Ammon's horn (tissue), 1 donor: ENCODE measurements at places on chromosomes 12 and 14.

DNA sequence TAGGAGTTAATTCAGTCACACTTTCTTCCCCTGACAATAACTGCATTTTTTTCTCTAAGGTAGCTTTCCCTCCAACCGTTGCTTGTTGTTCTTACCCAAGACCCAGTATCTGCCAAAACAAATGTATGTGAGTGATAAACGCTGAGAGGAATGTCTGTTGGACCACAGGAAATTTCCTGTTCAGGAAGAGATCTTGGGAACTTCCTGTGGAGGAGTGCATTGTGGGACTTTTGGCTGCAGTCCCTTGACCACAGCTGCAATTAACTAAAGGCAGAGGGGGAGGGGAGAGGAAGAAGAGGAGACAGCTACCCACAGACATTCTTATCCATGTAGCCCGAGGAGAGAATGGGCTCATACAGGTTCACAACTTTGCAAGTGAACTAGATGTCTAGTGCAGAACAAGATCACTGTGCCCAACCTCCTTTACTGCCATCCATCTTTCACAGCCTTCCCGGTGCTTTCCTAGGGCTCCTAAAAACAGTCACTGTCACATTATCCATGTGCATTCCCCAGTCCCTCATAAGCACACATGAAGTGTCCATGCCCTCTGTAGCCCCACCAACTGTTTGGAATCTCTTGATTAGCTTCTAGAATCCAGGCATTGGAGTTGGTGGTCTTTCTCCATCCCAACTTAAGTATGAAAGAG, 149.5 kb downstream of the ETV6 start:
- no peak for DNase-seq

DNA sequence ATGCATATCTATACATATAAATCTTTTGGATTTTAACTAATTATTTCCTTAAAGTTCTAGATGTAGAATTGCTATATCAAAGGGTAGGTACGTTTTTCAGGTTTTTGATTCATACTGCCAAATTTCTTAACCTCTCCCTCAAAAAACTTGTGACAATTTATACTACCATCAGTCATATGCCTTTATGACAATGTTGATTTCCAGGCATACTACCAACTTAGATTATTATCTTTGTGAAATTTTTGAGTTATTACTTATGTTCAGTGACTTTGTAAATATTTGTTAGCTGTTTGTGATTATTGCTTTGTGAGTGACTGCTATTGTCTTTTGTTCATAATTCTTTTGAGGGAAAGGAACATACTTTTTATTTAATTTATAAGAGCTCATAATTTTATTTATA, 107.0 kb downstream of the SLC38A6 start:
- DNase-seq: no peak

DNA sequence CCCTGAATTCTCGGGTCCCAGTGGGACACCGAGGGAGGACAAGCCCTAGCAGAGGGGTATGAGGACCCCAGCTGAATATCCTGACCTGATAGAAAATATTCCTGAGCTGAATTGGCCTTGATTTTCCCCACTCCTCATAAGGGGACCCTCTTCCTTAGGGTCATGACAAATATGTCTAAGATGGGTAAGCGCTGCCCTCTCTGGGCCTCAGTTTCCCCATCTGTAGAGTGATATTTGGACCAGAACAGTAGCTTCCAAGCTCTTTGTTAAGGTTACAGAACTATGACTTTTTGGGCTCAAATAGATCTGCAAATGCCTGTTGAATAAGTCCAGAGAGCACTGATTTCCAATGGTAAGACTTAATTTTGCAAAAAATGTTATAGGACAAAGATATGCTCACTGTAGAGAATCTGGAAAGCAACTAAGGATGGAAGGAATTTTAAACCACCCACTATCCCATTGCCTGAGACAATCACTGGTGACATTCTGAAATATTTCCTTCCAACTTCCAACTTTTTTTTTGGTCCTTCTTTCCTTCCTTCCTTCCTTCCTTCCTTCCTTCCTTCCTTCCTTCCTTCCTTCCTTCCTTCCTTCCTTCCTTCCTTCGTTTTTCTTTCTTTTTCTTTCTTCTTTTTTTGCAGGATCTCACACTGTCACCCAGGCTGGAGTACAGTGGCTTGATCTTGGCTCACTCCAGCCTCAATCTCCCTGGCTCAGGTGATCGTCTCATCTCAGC, 32.0 kb downstream of the MYL2 start:
- no peak for DNase-seq

DNA sequence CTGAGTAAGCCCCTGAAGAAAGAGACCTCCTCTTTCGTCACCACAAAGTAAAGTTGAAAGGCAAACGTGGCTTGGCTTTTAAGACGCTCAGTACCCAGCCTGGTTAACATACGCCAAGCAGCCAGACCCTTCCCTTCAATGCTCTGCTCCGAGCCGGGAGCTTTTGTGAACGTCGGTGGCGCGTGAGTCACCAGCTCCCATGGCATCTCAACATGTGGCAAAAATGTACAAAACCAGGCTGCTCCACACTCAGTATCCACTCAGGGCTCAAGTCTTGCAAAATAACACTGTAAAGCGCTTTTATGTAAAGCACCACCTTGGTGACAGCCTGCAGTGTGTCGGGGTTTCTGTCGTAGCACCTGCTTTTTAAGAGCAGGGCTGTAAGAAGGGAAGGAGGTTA, 89.0 kb downstream of the SETD3 start:
- DNase-seq: no peak

GRCh38 chr12:81520064-81520945, 238.8 kb downstream of the PPFIA2 start:
- no peak for DNase-seq

DNA sequence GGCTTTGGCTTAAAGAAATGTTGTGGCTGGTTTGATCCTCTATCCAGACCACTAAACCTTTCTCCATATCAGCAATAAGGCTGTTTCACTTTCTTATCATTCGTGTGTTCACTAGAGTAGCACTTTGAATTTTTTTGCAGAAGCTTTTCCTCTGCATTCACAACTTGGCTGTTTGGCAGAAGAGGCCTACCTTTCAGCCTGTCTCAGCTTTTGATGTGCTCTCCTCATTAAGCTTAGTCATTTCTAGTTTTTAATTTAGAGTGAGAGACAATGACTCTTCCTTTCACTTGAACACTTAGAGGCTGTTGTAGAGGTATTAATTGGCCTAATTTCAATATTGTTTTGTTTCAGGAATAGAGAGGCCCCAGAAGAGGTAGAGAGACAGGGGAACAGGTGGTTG, 13.8 kb downstream of the KCNMB4 start:
- DNase-seq: no peak

DNA sequence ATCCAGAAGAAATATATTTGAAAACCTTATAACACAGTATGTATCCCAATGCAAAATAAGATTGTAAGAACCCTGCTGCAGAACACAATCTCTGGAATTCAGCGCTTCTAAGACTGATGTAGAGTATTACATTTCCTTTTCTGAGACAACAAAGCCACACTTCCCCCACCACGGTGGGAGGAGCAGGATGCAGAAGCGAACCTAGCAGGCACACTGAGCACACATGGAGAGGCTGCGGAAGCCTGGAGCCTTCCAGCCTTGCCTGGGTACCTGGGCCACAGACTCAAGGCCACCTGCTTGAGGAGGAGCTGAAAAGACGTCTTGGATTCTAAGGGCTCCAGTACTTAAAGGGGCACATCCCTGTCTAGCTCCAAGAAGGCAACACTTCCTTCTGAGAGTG, 46.4 kb downstream of the TCHP start:
- DNase-seq: peak; percentile 59

- DNase-seq: no peak
Measured at GRCh38 chr12:45296046-45296586, 80.2 kb downstream of the ANO6 start.

DNA sequence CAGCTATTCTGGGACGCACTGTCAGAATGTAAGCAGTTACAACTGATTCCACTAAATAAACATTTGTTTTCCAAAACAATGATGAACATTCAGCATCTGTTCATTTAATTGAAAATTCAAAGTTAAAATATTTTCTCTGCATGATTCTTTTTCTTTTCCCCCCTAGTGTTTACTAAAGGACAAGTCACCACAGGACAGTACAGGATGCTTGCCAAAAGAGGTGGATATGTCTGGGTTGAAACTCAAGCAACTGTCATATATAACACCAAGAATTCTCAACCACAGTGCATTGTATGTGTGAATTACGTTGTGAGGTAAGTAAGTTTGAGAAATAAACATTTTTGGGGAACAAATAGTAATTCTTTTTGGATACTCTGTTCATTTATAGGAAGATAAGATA, 28.2 kb upstream of the SNAPC1 start:
- no peak for DNase-seq

GRCh38 chr14:20830831-20831230, 28.2 kb upstream of the RNASE1 start:
- no peak for DNase-seq

DNA sequence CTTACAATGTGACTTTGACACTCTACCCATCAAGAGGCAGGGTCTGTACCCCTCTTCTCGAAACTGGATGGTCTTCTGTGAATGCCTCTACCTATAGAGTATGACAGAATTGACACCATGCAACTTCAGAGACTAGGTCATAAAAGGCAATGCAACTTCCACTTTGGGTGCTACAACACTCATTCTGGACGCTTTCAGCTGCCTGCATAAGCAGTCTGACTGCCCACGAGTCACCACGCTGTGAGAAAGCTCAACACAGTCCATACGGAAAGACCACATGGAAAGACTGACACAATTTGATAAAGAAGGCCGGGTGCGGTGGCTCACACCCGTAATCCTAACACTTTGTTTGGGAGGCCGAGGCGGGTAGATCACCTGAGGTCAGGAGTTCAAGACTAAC, 14.9 kb downstream of the SLC7A7 start:
- no peak for DNase-seq

DNA sequence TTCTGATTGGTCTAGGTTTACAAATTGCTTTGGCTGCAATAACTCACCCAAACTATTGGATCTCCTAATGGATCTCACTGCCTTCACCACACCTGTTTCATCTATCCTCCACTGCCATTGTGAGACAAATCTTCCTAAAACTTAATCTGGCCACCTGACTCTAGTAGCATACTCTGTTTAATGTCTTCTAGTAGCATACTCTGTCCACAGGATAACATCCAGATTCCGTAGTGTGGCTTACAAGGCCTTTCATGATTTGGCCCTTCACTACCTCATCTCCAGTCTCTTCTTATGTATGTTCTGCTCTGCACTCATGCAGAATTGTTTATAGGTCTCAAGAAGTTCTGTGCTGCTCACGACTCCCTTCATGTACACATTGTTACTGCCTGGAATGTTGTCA, 10.0 kb downstream of the HSD17B6 start:
- no peak for DNase-seq

GRCh38 chr14:85686908-85687307, 157.0 kb downstream of the FLRT2 start:
- no peak for DNase-seq

- no peak for DNase-seq
Measured at GRCh38 chr14:72632727-72633126, 261.2 kb downstream of the DPF3 start.

DNA sequence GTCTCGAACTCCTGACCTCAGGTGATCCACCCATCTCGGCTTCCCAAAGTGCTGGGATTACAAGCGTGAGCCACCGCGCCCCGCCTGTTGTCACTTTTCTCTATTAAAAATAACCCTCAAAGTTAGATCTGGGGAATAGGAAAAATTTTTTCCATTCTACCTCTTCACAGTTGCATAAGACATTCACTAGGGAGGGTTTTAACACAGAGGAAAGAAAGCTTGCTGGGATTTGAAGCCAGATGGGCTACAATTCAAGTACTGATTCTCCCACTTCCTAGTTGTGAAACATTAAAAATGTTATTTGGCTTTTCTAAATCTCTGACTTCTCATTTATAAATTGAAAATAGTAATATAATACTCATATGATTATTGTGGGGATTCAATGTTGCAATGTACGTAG, 23.3 kb upstream of the SLC15A5 start:
- DNase-seq: peak; percentile 18

GRCh38 chr12:70812136-70812535, 108.4 kb downstream of the PTPRR start:
- no peak for DNase-seq

- DNase-seq: no peak
Measured at GRCh38 chr12:71556875-71557274, 106.8 kb downstream of the ZFC3H1 start.

DNA sequence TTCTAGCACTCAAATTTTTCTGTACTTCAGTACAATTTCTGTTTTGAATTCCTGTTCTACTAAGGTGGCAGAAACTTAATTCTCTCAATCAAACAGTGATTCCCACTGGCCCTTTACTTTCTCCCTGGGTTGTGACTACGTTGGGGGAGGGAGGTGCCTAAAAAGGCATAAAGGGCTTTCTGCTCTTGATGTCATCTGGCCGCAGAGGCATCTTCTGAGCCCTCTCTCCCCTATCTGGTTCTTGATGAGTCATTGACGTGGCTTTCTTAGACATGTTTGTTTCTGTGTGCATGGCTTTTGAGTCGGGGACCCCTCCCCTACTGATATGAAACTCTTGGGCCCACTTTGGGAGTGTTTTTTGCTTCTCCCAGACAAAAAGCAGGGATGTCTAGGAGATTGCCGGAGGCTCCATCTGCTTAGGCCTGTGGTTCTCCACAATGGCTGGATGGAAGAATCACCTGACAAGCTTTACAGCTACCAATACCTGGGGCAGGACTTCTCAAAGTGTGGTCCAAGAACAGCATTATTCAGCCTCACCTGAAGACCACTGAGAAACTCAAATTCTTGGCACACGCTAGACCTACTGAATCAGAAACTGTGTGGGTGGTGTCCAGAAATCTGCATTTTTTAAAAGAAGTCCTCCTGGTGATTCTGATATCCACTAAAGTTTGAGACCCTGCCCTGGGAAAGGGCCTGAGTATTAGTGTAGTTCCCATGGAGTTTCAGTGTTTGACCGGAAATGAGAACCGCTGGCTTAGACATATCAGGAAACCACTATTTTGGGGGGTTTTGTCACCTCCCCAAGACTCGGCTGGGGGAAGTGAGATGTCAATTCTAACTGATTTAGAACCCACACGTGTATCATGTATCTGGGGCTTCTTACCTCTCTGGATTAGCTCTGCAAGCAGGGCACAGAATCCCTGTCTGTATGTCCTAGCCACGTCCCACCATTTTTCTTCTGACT, 395.7 kb upstream of the PDE3A start:
- no peak for DNase-seq

GRCh38 chr12:8629486-8630033, 16.9 kb upstream of the AICDA start:
- DNase-seq: no peak

DNA sequence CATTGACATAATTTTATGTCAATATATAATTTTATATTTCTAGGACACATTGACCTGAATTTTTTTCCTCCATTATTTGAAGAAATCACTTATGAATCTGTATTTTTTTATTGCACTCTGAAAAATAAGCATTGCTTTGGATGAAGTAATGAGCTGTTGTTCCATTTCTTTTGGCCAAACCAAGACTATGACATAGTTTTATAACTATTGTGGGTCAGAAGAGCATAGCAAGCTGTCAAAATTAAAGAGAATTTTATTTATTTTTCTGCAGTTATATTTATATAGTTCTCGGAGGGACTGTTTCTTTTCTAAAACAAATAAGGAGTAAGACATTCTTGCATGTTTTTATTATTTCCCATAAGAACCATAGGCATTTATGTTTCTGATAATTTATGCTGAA, 8.5 kb downstream of the C12orf75 start:
- DNase-seq: no peak

GRCh38 chr14:104696671-104697316, 7.4 kb downstream of the INF2 start:
- no peak for DNase-seq
